GM19239 (cell line): ENCODE measurements at places on chromosomes 5 and 9.

DNA sequence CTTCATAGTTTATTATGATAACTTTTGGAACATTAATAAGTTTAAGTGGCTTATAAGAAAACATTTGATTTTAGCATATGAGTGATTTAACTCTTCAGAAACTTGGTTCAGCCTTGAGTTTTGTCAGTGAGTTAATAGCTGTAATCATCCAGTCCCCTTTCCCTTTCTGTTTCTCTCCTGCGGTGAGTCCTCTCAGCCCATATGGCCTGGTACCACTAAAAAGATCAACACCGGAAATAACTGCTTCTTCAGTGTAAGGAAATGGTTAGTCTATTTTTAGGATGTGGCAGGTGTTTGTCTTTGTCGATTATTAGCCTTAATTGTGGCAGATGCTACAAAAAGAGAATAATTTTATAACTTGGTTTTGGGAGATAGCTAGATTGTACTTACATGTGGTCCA is 120.2 kb upstream of the GRHPR start:
- no peak for DNase-seq

DNA sequence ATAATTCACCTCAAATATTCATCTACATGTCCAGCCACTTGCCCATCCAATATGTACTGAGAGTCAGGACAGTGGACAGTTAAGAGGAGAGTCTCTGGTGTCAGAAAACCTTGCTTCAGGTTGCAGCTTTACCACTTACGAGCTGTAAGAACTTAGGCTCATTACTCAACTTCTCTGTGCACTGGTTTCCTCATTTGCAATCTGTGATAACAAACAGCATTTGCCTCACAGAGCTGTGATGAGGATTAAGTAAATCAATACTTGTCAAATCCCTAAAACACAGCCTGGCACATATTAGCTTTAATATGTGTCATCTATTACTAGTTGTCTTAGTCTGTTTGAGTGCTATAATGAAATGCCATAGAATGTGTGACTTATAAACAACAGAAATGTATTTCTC is 8.6 kb downstream of the GOLGA1 start:
- no peak for DNase-seq

DNA sequence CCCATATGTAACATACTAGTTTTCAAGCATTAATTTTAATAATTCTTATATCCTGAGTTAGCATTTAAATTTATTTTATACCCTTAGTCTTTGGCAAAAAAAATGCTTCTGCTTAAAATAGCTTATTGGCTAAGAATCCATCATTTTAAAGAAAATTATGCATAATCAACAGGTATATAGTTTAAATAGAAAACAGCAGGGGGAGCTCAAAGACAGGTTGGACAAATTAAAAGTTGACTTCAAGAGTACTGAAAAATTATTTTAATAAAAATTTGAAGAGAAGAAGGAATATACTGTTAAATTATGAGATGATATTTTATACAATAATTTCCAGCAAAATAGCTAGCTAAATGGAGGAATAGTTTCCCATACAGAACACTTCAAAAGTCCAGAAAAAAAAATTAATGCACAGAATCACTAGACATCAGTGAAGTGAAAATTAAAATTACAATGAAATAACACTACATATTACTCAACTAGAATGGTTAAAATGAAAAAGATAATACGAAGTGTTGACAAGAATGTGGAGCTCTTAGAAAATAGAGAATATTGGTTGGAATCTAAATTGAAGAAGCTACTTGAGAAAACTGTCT is 387.1 kb downstream of the PDE4D start:
- DNase-seq, result no peak

GRCh38 chr5:32394981-32395380 is 49.6 kb downstream of the ZFR start:
- no peak for DNase-seq

- DNase-seq, result no peak
Measured at GRCh38 chr5:135376961-135377624, 21.9 kb downstream of the MACROH2A1 start.

- DNase-seq, result no peak
Measured at GRCh38 chr5:75055727-75056144, 3.4 kb upstream of the GCNT4 start.

GRCh38 chr5:64767959-64768357 is 533 bp downstream of the SREK1IP1 start:
- DNase-seq, result no peak

- no peak for DNase-seq
Measured at GRCh38 chr5:2464141-2464540, 287.3 kb downstream of the IRX2 start.
